ENCODE measurements at places on chromosomes 6 and 20. TPM values are rescaled to one million over a fixed set of nuclear protein-coding genes. Genes with fewer than 3 reads are reported as not detected.

DNA sequence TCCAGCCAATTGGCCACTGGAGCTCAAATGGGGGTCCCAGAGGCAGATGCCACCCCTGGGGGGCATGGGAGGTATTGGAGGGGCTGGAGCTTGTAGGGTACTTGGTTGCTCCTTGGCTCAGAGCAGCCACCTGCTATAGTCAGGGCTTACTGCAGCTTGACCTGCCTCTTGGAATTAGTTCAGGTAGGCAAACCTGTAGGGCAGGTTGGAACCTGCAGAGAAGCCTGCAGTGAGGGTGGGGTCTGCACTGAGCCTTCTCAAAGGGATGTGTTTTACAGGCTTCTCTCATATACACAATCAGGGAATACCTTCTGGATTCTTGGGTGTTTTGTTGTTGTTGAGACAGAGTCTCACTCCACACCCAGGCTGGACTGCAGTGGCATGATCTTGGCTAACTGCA, 94.2 kb upstream of the MYL9 start:
- DNase-seq: no peak

GRCh38 chr6:89221971-89222711, 5.0 kb upstream of the GABRR1 start:
- DNase-seq: no peak

DNA sequence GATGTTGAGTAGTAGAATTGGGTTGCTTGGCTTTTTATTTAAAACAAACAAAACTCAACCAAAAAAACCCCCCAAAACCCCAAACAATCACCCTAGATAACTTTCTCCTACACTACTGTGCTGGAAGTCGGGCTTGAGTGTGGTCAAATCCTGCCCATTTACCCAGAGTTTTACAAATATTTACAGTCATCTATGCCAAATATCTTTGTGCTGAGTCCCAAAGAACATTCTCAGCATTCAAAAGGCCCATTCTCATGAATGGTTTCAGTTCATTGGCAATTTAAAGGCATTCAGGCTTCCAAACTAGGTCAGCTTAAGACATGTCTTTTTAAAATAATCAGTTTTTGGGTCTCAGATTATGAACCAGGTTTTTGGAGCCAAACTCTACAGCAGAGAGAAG, 1.8 kb downstream of the RNF144B start:
- peak; percentile 53 for DNase-seq

The HSPA1L gene
- 0.73 TPM for total RNA-seq

- no peak for DNase-seq
Observed at GRCh38 chr6:109235481-109236038, 140.3 kb downstream of the CEP57L1 start.

The SLC39A7 gene
- 121 TPM for total RNA-seq

The PPP1R14C gene
- total RNA-seq: 0.80 TPM

DNA sequence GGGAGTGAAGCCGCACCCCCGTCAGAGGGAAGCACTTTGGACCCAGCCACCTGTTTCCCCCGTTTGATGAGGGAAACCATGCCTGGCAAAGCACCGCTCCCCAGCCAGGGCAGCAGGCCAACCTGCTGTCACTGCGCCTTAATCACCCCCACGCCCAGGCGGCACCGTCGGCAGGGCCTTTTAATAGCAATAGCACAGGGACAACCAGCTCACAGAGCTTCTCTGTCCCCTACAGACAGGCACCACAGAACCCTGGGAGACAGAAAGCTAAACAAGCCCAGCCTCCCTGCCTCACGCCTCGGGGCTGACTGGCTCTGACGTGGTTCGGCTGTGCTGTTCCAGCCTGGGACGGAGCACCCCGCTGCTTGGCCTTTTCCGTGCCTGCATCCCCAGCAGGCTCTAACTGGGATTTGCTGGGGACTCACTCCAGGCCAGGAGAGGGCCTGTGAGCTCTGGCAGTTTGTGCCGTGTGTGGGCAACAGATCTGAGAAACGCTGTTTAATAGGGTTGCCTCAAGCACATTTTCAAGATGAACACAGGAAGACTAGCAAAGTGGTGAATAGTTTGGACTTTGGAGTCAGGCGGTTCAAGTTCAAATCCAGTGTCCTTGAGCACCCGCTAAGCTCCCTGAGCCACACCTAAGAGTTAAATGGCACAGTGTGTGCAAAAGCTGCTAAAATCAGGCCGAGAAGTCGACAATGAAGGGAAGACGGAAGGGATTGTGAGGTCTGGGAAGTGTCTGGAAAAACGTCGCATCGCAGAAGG, 223.8 kb downstream of the NRN1 start:
- DNase-seq: no peak

The OXT gene
- total RNA-seq: not detected

GRCh38 chr6:151721146-151721545, 86.3 kb upstream of the ESR1 start:
- DNase-seq: no peak

GRCh38 chr6:15452182-15452941, 206.5 kb downstream of the JARID2 start:
- no peak for DNase-seq

The FKBP1A gene
- 419 TPM for total RNA-seq

GRCh38 chr6:89132057-89132456, 13.8 kb upstream of the PM20D2 start:
- DNase-seq: peak; percentile 20

DNA sequence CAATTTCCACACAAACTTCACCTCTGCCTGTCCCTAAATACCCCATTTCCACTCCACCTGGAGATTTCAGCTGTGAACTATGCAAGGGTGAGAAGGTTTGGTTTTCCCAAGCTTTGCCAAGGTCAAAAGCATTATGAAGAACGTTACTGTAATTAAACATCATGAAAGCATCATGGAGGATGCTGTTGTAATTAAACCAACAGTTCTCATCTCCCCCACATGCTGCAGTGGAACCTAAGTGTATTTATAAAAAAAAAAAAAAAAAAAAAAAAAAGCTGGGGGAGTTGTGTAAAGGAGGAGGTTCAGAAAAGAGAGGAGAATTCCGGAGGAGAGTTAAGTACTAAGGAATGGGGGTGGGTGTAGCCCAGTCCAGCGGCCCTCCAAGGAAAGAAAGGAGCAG, 474.9 kb upstream of the JARID2 start:
- no peak for DNase-seq

- no peak for DNase-seq
Observed at GRCh38 chr6:53837865-53838769, 43.3 kb downstream of the LRRC1 start.

DNA sequence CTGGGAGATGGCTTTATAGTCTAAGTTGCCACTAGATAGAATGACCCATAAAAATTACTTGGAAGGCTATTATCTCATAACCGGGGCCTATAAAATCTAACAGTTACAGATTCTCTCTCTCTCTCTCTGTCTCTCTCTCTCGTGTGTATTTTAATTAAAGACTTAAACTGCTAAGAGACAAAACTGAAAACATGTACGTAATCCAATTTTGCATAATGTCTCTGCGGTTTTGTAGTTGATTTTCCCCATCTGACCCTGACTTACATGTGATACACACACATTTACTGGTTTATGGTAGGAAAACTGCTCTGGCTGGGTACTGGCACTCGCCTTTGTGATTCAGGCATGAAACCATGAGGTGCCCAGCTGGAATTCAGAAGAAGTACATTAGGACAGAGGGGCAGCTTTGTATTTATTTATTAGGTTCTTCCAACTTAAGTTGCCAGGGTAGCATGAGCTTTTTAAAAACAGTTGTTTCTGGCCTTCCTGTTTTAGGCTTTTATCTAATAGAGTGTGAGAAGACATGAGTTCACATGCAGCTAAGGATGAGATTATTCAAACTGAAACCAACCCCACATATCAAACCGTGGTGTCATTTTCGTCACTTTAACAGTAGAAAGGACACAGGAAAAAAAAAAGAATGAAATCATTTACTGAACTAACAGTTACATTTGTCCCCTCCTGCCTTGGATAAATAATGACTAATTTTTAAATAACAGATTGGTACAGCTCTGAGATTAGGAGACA, 182.5 kb downstream of the GMPR start:
- no peak for DNase-seq

DNA sequence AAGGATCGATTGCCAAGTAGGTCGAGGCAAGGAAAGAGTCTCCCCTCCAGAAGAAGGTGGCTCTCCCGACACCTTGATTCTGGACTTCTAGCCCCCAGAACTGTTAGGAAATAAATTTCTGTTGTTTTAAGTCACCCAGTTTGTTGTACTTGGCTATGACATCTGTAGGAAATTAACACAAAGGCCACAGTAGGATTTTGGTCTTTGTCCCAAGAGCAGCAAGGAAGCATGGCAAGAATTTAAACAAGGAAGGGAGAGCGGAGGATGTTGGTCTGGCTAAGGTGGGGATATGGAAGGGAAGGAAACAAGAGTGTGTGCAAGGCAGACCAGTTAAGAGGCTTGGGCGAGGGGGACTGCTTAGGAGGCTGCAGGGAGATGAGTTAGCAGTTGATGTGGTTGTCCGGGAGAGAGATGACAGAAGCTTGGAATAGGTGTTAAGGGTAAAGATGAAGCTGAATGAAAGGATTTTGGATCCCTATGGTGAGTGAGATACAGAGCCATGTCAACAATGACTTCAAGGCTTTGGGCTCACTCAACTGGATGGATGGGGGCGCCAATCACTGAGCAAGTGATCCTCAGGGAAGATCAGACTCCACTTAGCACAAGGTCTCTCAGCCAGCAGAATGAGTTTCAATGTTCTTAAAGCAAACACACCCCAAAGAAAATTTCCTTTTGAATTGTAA, 140.5 kb upstream of the ZNF217 start:
- no peak for DNase-seq

The HLA-DPB1 gene
- total RNA-seq: 33.5 TPM

DNA sequence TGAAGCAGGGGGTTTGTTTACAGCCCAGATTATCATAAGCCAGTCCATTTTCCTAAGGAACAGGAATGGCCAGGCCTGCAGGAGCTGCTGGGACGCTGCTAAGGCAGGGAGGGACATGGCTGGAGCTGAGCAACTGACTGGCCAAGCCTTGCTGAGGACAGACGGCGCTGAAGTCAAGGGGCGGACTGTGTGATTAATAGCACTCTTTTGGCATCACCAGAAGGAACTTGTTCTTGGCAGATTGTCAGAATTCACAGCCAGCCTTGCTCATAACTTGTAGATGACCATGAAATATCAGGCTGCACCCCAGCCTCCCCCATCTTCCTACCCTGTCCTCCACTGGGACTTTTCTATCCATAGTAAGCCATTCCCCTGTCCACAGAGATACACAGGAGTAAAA, 218.8 kb upstream of the RNF24 start:
- peak; percentile 12 for DNase-seq
